GM18507 (cell line): ENCODE measurements at places on chromosomes 11 and 22.

DNA sequence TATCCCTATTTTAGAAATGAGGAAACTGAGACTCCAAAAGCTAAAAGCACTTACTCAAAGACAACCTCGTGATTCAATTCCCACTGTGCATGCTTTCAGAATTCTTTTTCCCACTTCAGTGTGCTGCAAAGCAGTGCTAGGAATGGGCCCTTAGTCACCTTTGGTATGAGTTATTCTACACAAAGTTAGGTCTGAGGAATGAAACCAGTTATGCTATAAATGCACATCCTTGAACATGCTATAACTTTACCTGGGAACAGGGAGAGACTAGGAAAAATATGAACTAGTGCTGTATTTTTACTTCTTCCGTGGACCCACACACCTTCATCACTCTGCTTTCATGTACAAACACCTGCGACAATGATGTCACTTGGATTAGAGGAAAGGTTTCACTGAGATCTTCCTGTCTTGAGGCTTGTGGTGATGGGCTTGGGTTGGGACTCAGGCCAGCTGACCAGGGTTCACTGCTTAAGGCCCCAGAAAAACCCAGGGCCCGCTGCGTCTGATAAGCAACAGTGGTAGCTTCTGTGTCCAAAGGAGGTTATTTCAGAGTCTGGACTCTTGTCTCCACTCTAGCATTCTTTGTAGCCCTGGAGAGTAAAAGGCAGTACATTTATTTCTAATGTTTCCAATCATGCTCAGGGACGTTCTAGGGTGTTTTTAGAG, 81.6 kb downstream of the ZC3H12C start:
- no peak for DNase-seq

DNA sequence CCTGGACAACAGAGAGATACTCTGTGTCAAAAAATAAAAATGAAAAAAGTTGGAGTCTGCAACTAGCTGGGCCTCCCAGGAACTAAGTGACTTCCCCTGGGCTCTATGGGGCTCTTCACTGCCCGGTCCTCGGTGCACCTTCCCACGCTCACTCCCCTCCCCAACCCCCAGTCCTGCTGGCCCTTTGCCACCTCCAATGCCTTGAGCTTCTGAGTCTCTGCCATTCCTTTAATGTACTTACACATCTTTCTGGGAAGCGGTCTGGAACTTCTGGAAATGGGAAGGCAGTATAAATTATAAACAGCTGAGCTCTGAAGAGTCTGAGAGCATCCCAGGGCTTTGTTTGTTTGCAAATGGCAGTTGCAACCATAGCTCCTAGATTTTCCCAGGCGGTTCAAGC, 5.9 kb upstream of the BATF2 start:
- no peak for DNase-seq

- DNase-seq, result no peak
These were observed 14.3 kb upstream of the PMM1 start for GRCh38 chr22:41603873-41604332.

- no peak for DNase-seq
These were observed 59.2 kb upstream of the B3GAT1 start for GRCh38 chr11:134471087-134471715.

DNA sequence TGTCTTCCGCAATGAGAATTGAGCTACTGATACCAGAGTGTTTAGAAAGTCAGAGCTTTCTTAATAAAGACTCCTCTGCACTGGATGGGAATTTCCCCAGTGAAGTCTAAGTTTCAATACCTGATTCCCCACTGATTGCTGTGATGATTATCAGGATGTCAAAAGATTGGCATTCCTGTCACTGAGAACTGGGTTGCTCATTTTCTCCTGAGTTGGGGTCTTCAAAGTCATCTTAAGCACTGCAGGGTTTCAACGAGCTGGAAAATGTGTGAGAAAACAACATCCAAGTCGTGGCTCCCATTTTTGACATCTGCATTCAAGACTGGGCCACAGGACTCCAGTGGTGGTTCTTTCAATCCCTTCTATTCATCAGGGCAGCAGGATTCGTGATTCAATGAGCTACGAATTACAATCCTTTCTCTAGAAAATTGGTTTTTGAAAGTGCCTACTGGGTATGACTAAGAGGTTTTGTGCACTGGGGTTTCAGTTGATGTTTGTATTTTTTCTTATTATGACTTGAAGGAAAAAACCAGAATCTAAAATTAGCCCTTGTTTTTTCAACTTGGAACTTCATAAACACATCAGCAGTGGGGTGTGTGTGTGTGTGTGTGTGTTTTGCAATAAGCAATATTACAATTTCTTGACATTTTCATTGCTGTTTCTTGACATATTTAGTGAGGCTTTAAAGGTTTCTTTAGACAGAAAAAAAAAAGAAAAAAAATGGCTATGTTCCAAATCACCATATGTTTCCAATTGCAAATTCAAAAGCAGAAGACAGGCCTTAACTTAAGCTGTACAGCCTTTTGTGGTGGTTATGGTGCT, 233.0 kb downstream of the FAM76B start:
- DNase-seq, result peak; percentile 8

GRCh38 chr22:26364066-26365015, 64.7 kb upstream of the ASPHD2 start:
- DNase-seq, result peak; percentile 18

- no peak for DNase-seq
These were observed 592 bp downstream of the EEF1G start for GRCh38 chr11:62573006-62573591.

GRCh38 chr11:56491270-56491669, at the start of gene OR5M8:
Gene OR5M8, minus strand, starts transcription at chr11:56491370. Its CDS starts 0 bp downstream, at chr11:56491370.
- no peak for DNase-seq

DNA sequence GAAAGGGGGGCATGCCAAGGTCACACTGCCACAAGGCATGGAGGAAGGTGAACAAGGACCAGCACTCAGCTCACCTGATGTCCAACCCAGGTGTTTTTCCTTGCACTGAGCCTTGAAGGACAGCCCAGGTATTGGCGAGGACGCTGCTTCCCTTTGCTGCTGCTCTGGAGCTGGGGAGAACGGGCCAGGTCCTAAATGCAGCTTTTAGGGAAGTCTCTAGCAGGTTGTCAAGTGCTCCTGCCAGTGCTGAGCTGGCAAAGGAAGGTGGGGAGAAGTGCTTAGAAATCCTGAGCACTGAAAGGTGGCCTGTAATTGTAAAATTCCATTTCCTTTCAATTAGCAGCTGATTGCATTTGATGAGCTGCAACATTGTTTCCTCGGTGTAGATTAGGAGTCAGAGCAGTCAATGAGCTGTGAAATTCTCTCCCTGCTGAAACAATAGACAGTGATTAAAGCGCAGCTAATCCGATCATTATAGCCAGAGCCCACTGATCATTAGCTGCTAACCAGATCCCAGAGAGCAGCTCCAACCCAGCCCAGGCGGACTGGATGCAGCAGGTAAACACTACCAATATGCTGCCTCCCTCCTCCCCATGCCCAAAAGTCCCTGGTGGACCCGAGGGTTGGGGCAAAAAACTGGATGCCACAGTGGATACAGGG, 507.6 kb downstream of the INSC start:
- no peak for DNase-seq

DNA sequence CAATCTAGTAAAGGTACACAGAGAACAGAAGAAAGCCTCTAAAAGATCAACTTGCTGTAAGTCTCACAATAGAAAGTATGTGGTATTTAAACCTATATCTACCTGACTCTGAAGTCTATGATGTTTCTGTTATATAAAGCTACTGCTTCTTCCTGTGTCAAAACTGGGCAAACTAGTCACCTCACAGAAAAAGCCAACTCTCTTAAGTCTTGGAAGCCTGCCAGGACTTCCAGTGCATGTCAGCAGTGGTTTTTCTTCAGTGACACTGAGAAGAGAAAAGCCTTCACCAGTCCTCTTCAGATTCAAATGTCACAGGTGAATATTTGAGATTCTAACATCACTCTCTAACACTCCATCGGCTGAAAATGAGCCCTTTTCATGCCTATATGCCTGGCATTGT, 808.0 kb downstream of the DLG2 start:
- no peak for DNase-seq

GRCh38 chr11:11207428-11207827, 145.6 kb downstream of the CSNK2A3 start:
- DNase-seq, result no peak

DNA sequence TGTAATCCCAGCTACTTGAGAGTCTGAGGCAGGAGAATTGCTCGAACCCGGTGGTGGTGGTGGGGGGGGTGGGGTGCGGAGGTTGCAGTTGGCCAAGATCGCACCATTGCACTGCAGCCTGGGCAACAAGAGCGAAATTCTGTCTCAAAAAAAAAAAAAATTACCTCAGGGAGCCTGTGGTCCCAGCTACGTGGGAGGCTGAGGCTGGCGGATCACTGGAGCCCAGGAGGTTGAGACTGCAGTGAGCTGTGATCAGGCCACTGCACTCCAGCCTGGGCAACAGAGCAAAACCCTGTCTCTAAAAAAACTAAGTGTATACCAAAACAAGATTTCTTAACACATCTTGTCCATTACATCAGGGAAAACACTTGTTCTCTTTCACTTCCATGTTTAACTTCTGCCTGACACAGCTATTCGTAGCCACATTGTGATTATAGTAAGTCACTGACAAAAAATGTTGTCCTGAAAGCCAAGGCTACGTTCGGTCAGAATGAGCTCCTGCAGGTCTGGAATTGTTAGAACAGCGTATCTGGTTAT, 1.4 kb downstream of the TMEM80 start:
- no peak for DNase-seq

GRCh38 chr11:28107750-28108618, at the start of the genes KIF18A and METTL15:
Gene KIF18A, minus strand, starts transcription at chr11:28108156. Its CDS starts 10,209 bp downstream, at chr11:28097947.
Gene METTL15, plus strand, starts transcription at chr11:28108388. Its CDS starts 4,947 bp downstream, at chr11:28113335.
- DNase-seq, result peak; percentile 74

DNA sequence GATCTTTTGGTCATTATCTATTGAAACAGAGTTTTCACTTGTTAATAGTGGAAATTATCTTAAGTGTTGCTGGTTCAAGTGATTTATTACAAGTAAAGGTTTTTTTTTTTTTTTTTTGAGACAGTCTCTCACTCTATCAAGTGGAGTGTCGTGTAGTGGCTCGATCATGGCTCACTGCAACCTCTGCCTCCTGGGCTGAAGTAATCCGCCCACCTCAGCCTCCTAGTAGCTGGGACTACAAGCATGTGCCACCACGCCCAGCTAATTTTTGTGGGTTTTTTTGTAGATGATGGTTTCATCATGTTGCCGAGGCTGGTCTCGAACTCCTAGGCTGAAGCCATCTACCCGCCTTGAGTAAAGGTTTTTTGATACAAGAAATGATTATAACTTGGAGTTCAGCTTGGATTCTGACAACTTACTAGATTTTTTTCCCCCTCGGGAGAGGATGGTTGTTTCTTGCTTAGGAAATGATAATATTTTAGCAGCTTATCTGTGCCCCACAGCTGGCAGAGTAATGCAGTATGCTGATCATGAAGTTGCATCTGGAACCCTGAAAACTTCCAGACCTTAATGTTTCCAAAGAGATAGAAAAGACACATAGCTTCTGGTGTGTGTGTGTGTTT, 68.9 kb downstream of the MTMR3 start:
- no peak for DNase-seq

GRCh38 chr11:117908959-117909610, 20.1 kb downstream of the TMPRSS13 start:
- no peak for DNase-seq

GRCh38 chr22:45218976-45219375, 21.7 kb downstream of the KIAA0930 start:
- no peak for DNase-seq

DNA sequence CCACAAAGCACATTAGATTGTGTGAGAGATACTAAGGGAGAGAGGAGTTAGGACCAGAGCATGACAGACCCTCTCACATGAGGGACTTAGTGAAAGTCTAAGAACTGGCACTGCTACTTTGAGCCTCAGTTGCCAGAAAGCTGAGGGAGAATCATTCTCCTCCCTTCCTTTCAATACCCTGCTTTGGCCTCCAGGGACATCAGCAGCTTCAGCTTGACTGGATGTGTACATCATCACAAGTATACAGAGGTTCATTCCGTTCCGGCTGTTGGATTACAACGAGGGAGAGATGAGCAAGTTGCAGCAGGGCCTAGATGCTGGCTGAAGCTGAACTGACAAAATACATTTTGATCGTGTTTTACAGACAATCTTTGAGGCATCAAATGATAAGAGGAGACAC, 15.7 kb upstream of the ANO5 start:
- DNase-seq, result no peak

DNA sequence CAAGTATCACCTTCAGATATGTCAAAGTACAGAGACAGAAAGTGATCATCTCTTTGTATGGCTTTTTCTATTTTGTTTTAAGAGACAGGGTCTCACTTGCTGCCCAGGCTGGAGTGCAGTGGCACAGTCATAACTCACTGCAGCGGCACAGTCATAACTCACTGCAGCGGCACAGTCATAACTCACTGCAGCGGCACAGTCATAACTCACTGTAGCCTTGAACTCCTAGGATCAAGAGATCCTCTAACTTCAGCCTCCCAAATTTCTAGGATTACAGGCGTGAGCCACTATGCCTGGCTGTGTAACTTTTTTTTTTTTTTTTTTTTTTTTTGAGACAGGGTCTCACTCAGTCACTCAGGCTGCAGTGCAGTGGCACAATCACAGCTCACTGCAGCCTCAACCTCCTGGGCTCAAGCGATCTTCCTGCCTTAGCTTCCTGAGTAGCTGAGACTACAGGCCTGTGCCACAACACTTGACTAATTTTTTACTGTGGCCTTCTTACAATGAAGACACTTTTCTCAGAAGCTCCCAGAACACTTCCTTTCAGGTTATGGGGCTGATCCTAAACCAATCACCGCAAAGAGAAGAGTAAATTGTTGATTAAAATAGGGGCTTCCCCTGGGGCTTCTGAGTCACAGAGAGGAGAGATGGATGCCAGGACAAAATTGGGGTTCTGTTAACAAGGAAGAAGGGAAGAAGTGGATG, 9.0 kb upstream of the HIKESHI start:
- peak; percentile 28 for DNase-seq

- DNase-seq, result no peak
These were observed 130.6 kb downstream of the ETS1 start for GRCh38 chr11:128456566-128457268.

DNA sequence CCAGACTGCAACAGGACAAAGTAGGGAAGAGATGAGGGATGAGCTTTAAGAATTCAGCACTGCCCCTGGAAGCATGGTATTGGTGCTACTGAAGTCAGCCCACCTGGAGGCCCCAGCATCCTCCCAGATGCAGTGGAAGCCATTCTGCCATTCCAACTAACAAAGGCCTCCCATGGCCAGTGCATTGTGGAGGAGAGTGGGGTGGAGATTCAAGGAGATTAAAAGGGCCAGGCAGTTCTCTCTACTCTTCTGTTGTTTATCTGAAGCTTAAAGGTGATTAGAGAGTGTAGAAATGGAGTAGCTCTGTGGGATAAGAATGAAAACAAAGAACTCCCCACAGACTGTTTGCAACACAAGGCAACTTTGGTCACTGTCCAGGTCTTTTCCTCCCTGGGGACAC, 24.1 kb upstream of the TSKU start:
- DNase-seq, result no peak

DNA sequence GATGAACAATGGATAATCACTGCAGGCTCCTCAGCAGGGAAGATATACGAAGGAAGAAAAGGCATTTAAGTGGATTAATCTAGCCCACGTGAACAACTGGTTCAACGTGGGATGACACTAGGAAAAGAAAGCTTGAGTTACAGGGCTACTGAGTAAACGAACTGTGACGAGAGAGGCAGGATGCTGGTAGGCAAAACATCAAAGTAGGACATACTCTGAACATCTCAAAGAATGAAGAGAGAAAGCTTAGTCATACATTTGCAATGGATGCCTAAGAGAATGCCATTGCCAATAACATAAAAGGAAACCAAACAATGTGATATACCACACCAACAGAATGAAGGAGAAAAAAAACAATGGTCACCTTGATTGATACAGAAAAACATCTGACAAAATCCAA, 12.9 kb downstream of the USP28 start:
- DNase-seq, result no peak

- DNase-seq, result no peak
These were observed 30.4 kb upstream of the CKAP5 start for GRCh38 chr11:46876471-46876870.

GRCh38 chr22:36839356-36840073, 21.3 kb upstream of the NCF4 start:
- no peak for DNase-seq

- no peak for DNase-seq
These were observed 11.4 kb downstream of the DAGLA start for GRCh38 chr11:61691380-61692156.
